Activated CD4-positive, CD25-positive, alpha-beta regulatory T cell (primary cell): ENCODE measurements at places on chromosomes 2 and 18.

DNA sequence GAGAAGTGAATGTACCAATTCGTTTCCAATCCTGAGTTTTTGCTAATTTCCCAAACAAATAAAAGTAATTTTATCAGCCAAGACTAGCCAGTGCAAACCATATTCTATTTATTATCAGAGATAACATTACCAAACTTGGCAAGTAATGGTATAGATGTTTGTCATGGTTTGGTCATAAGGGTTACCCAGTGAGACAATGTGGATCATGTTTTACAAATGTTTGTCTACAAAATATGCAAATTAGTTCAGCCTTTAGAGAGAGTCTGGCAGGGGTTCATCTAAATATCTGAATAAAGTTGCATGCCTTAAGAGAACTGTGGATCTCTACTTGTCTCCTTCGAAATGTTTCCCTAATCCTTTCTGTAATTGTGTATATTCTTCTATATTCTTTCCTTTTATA is 152.2 kb downstream of the KCNH7 start:
- no peak for DNase-seq

DNA sequence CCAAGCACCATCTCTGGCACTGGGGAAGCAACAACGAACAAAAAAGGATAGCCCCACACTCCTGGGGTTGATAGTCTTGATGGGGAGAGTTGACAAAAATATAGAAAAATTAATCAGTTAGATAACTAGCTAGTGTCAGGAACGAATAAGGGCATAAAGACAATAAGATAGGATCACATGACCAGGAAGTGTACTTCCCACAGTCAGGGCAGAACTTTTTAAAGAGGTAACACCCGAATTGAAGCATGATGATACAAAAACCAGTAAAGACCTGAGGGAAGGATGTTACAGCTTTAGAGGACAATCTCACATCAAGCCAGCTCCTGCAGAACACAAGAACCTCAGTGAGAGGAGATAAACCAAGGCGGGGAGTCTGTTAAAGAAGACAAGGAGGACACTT is 295.4 kb upstream of the CRIM1 start:
- no peak for DNase-seq

- no peak for DNase-seq
Observed at GRCh38 chr2:168515502-168515901, 59.4 kb downstream of the CERS6 start.

- no peak for DNase-seq
Observed at GRCh38 chr18:9742524-9743131, 34.5 kb downstream of the RAB31 start.

DNA sequence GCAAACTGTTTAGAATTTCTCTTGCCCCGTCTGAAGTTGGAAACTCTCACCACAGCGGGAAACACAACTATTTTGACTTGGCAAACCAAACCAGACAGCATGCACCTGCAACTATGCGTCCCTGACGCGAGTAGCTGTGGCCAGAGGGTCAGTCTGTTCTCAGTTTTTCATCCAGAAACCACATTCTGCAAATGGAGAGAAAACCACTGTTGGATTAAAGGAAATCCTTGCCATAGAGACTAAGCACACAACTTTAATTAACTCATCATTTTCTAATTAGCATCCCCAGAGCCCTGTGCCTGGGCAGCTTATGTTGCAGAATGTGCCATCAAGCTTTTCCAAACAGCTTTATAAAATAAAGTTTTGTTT is 415.7 kb upstream of the TCF4 start:
- DNase-seq: no peak

GRCh38 chr2:81445176-81445575 is 1140.6 kb upstream of the LRRTM1 start:
- no peak for DNase-seq

- DNase-seq: no peak
Observed at GRCh38 chr18:52523566-52523965, 183.6 kb downstream of the DCC start.

DNA sequence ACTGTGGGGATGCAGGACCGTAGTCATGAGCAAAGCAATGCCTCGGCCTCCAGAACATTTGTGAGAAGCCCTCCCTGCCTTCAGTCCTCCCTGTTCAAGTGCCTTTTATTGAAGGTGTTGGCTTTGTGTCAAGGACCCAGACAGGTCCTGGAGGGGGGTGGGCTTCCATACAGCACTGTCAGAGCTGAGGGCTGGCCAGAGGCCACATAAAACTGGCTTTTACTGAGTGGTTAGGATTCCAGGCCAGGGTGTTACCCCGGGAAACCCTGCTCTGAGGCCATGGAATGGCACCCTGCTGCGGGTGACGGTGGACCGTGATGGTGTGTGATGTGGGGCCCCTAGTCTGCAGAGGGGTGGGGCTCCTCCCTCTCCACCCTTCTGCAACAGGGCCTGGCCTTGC is 41.6 kb downstream of the TOGARAM2 start:
- no peak for DNase-seq

- DNase-seq: no peak
Observed at GRCh38 chr2:166344286-166345113, 31.2 kb downstream of the SCN9A start.

- no peak for DNase-seq
Observed at GRCh38 chr2:40962026-40962425, 510.1 kb upstream of the SLC8A1 start.

GRCh38 chr2:119755906-119756305 is 3.8 kb upstream of the PTPN4 start:
- DNase-seq: no peak

DNA sequence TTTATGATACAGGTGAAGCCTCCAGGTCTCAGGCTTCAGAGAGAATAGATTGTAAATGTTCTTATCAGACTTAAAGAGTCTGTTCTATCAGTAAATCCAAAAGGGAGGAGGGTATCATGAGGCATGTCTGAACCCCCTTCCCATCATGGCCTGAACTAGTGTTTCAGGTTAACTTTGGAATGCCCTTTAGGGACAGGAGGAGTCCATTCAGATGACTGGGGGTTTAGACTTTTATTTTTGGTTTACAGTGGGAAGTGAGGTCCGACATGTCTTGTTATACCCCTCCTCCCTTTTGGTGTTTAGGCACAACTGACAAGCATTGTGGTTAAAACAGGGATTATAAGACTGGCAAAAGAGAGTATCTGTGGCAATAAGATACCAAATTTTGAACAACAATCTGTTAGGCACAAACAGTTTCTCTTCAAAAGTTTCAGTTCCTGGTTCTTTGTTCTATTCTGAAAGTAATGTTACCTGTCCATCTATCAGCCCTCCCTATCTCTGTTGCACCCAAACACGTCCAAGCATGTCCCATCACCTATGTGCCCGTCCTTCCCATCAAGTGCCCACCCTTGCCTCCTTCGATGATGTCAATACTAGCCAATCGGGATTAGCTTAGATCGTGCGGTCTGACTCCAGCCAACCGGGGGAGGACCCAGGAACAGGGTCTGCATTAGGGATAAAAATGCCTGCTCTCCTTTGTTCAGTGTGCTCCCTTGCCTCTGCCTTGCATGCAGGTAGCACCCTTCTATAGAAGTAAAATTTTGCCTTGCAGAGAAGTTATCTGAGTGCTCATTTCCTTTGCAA is 16.4 kb downstream of the TCF23 start:
- DNase-seq: no peak

GRCh38 chr18:75554176-75554575 is 126.7 kb upstream of the SMIM21 start:
- DNase-seq: no peak

GRCh38 chr18:2281523-2282199 is 289.6 kb downstream of the METTL4 start:
- DNase-seq: no peak

- no peak for DNase-seq
Observed at GRCh38 chr2:121189661-121190381, 95.2 kb downstream of the TFCP2L1 start.

- no peak for DNase-seq
Observed at GRCh38 chr2:226733189-226733858, 66.3 kb downstream of the IRS1 start.

DNA sequence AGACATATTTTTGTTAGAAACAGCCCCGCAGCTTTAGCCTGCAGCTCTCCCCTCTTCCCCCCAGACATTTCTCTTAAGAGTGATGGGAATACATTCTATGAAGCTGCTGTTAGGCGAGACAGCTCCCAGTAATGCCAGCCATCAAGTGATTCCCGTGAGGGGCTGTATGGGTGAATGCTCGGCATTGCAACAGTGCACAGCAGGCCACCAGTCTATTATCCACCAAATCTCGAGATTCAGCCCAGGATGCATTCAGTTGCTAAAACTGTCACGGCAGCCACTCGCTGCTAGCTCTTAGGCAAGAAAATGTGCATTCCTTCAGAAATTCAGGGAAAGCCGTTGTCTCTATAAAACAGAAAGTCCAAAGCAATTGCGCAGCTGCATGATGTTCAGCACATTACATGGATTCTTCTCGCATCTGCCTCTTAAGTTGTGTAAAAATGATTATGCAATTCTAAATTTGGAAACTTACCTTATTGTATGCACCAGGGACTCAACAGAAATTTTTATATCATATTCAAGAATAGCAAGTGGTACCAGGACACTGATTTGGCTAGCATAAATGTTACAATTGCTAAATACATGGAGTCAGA is 211.3 kb upstream of the ARL4C start:
- DNase-seq: no peak

DNA sequence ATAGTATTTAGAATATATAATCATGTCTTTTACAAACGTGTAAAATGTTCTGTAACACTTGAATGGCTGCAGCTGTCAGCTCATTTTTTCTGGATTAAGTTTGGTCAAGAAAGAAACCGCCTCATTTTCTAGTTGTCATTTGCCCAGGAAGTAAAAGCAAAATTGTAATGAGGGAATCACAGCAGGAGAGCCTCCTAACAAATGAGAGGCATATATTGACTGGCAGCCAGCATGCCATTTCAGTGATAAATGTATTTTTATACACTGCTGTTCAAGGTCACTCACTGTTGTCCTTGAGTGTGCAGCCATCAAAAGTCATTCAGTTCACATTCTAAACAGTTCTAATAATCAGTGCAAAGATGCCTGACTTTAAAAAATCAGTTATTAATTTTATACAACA is 144.3 kb upstream of the BOD1L2 start:
- DNase-seq: no peak

DNA sequence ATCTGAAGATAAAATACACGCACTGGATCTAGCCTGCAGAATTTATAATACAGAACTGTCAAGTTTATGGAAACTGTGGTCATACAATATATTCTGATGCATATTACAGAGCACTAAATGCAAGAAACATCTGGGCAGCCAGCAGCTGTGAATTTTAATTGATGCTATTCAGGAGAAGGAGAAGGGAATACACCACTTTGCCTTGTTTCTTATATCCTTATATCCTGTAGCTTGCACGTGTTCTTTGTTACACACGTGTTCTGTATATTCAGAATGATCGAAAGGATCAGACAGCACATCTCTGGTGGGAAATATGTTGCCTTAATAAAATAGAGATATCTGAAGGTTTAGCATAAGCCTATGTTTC is 335.8 kb downstream of the AGPS start:
- no peak for DNase-seq

GRCh38 chr2:55112229-55113031 is 62.2 kb upstream of the RTN4 start:
- DNase-seq: no peak

DNA sequence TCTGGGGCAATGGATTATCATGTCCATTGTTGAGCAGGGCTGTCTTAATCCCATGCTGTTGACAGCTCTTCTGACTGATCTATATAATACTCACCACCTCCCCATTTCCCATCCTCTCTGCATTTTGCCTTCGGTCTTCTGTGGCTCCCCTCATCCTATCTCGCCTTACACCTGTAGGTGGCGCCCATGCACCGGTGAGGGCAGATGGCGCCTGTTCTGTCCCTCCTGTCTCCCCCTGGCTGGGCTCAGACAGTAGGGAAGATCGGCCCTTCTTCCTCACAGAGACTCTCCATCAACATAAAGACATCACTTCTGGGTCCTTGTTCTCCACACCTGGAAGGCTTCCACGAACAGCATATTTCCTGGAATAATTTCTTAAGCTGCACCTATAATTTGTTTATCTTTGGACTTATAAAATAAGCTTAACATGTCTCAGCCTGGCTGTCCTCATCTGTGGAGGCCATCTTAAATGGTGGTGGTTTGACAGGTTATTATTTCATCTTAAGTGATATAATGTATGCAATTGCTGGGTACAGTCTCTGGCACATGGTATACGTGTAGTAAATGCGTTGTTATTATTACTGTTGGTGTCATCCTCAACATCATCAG is 10.9 kb upstream of the CDH20 start:
- no peak for DNase-seq

DNA sequence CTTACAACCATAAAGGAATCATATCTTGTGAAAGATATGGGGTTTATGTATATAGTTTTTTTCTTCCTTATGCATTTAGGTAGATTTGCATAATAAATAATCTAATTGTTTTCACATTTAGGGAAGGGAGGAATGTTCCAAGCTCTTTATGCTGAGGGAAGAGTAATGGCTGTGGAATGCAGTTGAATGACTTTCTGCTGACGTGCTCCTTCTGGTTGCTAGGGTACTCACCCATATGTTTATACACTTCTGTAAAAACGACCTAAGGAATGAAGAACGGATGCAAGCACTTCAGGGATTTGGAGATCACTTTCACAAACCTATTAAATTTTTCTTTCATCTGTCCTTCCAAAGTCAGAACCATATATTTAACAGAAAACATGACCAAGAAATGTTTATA is 29.2 kb upstream of the PPP4R1 start:
- no peak for DNase-seq

- no peak for DNase-seq
Observed at GRCh38 chr2:216636551-216637450, 3.6 kb downstream of the IGFBP2 start.

- no peak for DNase-seq
Observed at GRCh38 chr2:60463249-60463648, 90.2 kb downstream of the BCL11A start.

- DNase-seq: no peak
Observed at GRCh38 chr2:175976391-175977157, 25.5 kb downstream of the LNPK start.

GRCh38 chr2:12767996-12768624 is 51.4 kb downstream of the TRIB2 start:
- no peak for DNase-seq

DNA sequence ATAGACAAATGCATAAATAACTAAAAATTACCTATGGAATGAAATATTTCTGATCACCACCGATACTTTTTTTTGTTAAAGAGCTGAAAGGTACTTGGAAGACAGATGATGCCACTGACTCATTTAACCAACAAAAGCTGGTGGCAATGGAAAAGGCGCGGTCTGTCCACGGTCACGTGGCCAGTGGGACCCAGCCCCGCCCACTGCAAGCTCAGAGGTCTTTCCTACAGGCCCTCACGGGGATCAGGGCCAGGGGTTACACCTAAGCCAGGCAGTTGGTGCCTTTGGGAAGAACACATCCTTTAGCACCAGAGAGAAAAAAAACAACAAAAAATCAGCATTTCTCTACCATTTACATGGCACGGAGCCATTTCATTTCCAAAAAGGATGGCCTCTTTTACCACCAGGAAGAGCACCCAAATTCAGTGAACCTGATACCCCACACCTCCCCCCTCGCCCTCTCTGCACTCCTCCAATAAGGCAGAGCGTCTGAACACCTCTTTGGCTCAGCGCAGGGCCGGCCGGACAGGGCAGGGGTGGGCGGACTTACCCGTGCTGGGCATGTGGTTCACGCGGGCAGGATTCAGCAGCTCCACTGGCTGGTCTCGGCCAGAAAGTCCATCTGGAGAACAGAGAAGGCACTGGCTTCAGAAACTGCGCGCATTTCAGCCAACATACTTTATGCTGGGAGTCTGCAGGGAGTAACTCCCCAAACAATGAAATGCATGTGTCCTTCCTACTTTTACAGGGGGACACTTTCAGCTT is 164.6 kb downstream of the HDAC4 start:
- DNase-seq: no peak

GRCh38 chr2:64899081-64899865 is 89.9 kb upstream of the SLC1A4 start:
- no peak for DNase-seq

- no peak for DNase-seq
Observed at GRCh38 chr2:236875906-236876505, 209.7 kb upstream of the COPS8 start.
